ENCODE measurements at places on chromosomes 13 and 19. TPM values are rescaled to one million over a fixed set of nuclear protein-coding genes. Genes with fewer than 3 reads are reported as not detected.

GRCh38 chr13:42494157-42494556 is 79.8 kb upstream of the TNFSF11 start:
- no peak for DNase-seq

DNA sequence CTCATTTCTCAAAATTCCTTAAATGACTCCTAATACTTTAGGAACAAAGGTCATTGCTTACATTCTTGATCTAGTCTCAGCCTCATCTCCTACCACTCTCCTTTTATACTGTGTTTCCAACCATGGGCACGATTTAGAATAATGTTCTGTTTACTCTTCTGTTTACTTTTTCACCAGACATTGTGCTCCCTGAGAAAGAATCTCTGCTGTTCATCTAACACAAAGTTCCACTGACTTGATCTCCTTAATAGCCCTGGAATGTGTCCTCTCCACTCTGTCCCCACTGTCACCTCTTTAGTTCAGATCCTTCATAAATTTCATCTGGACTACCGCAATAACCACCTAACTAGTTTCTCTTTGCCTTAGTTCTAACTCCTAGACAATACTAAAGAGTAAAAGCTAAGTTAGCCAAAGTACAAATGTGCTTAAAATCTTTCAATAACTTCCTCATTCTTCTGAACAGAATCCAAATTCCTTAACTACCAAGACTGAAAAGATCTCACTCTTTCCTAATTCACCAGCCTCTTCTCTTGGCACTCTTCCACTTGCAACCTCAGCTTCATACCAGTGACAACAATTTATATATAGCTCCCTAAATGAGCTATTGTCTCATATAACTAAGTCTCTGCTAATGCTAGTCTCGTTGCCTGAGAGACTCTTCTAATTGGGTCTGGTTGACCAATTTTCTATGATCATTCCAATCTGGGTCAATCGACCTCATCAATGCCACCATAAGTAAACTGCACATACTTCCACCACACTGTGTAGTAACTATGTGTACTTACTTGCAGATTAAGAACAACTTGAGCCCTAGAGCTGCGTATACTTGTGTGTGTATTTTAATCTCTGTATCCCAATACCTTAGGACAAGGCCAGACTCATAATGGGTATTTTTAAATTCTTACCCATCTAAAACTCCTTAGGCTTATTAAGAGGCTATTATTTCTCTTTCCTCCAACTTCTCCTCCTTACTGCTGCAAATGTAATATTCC is 179.9 kb downstream of the VWA8 start:
- no peak for DNase-seq

DNA sequence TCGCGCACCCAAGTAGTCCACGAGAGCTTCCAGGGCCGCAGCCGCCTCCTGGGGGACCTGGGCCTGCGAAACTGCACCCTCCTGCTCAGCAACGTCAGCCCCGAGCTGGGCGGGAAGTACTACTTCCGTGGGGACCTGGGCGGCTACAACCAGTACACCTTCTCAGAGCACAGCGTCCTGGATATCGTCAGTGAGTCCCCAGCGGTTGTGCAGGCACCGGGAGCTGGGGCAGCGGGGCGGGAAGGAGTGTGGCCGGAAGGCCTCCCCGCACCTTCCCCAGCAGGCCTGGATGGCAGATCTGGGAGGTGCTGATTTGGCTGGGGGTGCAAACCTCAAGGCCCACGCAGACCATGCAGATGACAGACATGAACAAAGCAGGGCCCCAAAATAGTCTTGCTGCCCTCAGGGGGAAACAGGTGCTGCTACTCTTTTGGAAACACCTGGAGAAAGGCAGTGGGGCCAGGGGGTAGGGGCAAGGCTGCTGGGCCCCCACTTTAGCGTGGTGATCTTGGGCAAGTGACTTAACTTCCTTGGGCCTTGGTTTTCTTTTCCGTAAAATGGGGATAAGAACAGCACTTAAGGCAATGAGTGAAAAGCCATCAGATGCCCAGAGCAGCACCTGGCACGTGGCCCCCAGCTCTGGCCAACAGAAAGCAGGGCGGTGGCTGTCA is 4.0 kb downstream of the MAG start:
- no peak for DNase-seq

- no peak for DNase-seq
Measured at GRCh38 chr19:8413629-8413995, 507 bp downstream of the MARCHF2 start.

Gene MYO16
- total RNA-seq = 0.23 TPM

GRCh38 chr19:39299404-39299803 is 3.2 kb downstream of the IFNL1 start:
- no peak for DNase-seq

- DNase-seq = no peak
Measured at GRCh38 chr13:29522044-29522685, 73.3 kb downstream of the SLC7A1 start.

- no peak for DNase-seq
Measured at GRCh38 chr13:114166381-114167131, 12.5 kb upstream of the CFAP97D2 start.

Gene SCAMP4
- 140 TPM for total RNA-seq

GRCh38 chr13:111387945-111388600 is 67.6 kb downstream of the TEX29 start:
- no peak for DNase-seq

DNA sequence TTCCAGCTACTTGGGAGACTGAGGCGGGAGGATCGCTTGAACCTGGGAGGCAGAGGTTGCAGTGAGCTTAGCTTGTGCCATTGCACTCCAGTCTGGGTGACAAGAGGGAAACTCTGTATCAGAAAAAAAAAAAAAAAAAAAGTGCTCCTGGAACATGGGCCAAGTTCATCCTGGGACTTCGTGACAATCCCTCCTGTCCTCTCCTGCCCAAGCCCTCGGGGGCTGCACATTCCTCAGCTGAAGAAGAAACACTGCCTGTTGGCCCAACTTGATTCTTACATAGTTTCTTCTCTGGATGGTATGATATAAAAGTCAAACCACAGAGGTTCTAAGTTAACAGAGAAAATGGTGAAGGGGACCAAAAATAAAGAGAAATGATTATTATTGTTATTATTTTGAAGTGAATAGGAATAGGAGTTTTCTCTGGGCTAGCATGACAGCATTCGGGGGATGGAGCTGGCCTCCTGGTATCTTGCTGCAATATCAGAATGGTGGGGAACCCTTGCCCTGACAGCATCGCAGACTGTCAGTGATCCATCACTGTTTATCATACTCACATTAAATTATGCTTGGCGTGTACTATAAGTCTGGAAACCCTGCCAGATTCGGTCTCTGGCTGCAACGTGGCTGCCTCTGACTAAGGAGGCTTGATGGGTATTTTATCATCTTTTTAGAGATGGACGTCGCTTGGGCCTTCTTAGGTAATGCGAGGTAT is 113.7 kb upstream of the OXGR1 start:
- no peak for DNase-seq

- no peak for DNase-seq
Measured at GRCh38 chr13:21402586-21403307, 56.4 kb downstream of the ZDHHC20 start.

- DNase-seq = no peak
Measured at GRCh38 chr13:51714663-51715168, 89.2 kb downstream of the DHRS12 start.

- DNase-seq = no peak
Measured at GRCh38 chr13:33868343-33868994, 50.5 kb downstream of the RFC3 start.

Measured in glomerular endothelial cell (primary cell).